ENCODE measurements at places on chromosomes 5 and 9. TPM values are rescaled to one million over a fixed set of nuclear protein-coding genes. Genes with fewer than 3 reads are reported as not detected.

Gene TSSK1B
- total RNA-seq: not detected

DNA sequence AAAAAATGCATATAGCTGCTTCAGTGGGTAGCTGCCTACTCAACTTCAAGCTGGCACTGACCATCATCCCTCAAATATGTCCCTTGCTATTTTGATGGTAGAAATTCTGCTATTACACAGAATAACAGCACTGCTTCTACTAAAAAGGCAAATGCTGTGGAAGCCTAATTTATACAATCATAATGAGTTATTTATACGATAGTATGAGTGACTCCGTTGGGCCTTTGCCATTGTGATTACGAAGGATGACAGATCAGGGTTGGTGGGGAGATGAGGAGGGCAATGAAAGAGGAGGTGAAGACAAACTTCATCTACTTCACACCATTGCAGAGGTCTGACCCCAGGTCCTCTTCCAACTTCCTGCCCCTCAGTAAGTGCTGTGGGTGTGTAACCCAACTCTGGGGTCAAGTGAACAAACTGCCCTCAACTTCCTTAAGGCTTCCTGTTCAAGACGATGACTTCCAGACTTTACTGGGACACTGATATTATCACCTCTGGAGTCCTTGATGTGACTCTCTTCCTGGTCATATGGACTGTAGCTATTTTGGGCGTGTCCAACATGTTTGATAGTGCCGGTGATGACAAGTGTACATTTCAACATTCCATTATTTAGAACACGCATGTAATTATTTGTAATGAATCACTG is 74.1 kb upstream of the RPS23 start:
- no peak for DNase-seq

Gene ZNF622
- 60.8 TPM for total RNA-seq

Gene PTPRD
- 25.8 TPM for total RNA-seq
